T-helper 17 cell (primary cell): ENCODE measurements at places on chromosomes 1 and 21.

- DNase-seq = no peak
These were observed 215.4 kb downstream of the OLFM3 start for GRCh38 chr1:101781201-101781831.

GRCh38 chr1:27606708-27607238, 2.8 kb upstream of the AHDC1 start:
- no peak for DNase-seq

DNA sequence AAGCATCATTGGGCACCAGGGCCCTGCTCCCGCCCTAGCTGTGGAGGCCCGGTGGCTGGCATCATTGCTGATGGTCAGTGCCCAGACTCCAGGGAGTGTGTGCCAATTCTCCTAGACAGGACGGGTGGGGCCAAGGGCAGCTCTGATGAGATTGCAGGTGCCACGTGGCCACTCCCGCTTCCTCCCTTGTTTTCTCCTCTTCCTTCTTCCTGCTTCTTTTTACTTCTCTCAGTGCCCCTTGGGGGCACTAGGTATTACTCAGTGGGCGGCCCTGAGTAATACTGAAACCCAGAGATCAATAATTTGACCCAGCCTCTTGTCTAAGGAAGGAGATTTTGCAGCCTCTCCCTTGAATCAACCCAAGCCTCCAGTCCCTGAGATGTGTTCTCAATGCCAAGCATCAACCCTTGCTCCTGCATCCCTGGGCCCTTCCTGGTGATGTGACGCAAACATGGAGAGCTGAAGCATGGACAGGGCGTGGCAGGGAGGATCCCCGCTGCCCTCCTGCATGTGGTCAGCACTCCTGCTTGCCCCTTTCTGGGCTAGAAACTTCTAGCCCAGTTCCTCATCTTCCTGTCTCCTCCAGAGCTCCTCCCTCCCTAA, 32.4 kb downstream of the CDK18 start:
- DNase-seq = no peak

- no peak for DNase-seq
These were observed 40.5 kb downstream of the ATF3 start for GRCh38 chr1:212649020-212649419.

DNA sequence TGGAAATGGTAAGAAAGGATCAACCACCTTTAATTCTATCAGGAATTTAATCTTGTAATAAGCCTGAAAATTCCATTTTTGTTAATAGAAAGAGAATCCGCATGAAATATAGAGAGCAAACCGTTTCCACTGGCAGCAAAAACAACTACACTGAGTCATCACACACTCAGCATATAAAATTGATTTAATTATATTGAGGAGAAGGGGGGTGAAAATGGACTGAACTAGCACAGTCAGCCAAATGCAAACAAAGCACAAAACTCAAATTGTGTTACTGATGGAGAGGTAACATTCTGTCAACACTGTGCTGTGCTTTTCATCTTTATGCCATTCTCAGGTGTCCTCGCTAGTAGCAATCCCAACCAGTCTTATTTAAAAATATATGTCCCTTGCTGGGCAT, 1583.9 kb downstream of the MRPL39 start:
- no peak for DNase-seq

GRCh38 chr1:239058190-239058589, 328.2 kb upstream of the CHRM3 start:
- DNase-seq = no peak

GRCh38 chr21:29296446-29296845, 2.3 kb upstream of the BACH1 start:
- no peak for DNase-seq

- DNase-seq = no peak
These were observed 2.4 kb downstream of the DMRTA2 start for GRCh38 chr1:50420689-50421365.

DNA sequence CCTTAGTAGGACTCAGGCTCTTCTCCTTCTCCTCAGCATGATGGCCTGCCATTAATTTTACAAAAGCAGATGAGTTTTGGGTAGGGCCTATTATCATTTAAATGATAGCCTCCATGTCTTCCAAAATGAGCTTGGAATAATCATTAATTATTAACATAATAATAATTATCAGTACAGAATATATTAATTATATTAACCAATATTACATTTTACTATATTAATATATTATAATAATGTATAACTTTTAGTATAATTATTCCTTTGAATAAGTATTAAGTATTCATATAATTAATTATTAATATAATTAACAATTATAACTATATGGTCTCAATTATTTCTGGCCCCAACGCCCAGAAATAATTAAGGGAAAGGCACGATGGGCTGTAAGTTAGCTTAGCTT, 318.6 kb upstream of the ADGRL4 start:
- DNase-seq = no peak

DNA sequence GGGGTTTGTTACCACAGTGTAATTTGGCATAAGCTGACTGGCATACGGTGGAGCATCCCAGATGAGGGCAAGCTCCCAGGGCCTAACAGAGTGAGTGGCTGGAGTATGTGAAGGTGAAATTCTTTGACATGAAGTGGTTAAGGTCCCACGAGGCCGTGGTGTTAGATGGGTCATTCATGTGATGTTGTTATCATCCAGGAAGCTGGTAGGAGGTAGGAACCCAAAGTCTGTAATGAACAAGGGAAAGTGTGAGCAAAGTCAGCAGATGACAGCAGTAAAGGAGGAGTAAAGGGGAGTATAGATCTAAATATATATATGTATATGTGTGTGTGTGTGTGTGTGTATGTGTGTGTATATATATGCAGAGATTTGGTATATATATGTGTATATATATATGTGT, 47.6 kb downstream of the MDM4 start:
- no peak for DNase-seq

DNA sequence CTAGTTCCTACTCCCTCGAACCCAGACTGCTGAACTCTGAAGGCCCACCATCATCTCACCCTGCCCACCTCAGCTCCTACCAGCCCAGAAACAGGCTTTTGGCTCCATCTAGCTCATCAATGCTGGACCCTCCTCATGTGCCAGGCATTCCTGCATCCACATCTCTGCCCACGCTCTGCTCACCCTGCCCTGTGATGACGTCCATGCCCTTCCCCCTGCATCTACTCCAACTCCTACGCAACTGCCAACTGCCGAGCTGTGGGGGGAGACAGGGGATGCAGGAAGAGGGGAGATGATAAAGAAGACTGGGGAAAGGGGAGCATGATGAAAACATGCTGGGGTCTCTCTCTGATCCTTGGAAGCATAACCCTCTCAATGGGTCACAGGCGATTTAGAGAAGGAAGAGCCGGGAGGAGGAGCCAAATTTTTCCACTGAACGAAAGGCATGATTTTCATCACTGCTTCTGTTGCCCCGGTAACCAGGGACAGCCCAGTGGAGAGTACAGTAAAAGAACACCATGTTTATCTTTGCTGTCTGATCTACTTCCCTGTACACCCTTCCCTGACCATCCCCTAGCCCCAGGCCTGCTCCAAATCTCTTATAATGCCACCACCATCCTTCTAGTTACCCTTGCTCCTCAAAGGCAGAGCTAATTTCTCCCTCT, 44.3 kb downstream of the CD34 start:
- no peak for DNase-seq

DNA sequence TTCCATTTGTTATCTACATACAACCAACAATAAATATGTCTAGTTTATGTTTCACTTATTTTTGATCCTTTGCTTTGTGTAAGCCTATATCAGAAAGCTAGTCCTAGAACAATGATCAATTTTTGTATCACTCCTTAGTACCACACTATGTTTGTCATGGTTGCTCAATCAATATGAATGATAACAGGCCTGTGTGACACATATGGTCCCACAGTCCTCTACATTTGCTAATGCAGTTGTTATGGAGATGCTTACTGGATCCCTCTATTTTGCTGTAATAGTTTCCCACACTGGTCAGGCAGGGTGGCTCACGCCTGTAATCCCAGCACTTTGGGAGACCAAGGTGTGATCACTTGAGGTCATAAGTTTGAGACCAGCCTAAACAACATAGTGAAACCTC, 59.1 kb downstream of the ERO1B start:
- no peak for DNase-seq

DNA sequence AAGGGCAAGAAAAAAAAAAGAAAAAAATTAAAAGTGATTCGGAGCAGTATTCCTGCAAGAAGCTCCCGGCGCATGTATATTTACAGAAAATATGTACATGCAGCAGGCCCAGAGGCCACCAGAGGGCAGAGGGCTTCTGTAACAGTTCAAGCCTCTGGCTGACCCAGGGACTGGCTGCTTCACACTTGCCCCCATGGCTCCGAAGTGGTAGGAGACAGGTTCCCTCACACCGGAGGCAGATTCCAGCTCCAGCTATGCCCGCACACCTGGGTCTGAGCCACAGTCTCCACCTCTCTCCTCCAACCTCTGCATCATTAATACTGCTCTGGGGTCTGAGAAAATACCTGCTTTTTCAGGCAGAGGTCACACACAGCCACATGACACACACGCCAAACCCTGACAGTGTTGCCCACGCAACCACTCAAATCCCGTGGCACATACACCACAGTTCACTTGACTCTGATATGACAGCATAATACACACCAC, 2.2 kb upstream of the ARHGAP30 start:
- DNase-seq = peak; percentile 27

DNA sequence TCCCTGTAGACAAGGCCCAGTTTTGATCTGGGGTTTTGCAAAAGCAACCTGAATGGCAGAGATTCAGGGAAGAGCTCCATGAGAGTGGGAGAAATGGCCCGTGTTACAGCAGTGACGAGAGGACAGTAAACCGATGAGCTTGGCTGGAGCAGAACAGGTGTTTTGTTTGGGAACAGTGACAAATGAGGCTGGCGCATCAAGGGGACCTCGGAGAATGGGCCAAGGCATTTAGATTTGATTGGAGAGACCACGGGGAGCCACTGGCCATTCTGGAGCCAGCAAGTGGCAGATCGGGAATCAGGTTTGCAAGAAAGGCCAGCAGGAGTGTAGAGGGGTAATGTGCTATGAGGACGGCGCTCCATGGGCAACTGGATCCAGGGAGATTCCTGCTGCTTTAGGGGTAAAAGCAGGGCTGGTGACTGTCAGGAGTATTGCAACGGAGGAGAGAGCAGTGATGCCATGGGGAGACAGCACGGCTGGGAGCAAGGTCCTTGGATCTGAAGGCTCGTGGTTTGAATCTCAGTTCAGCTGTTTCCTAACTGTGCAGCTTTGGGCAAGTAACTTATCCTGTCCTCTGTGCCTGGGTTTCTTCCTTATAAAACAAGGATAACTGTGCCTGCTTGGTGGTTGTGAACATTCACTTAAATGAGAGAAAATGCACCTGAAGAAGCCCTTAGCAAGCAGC, 9.9 kb upstream of the KLHDC7A start:
- no peak for DNase-seq

- DNase-seq = no peak
These were observed 2.8 kb downstream of the NRIP1 start for GRCh38 chr21:15061747-15062605.

GRCh38 chr1:153190373-153190772, 12.9 kb upstream of the LELP1 start:
- DNase-seq = no peak

DNA sequence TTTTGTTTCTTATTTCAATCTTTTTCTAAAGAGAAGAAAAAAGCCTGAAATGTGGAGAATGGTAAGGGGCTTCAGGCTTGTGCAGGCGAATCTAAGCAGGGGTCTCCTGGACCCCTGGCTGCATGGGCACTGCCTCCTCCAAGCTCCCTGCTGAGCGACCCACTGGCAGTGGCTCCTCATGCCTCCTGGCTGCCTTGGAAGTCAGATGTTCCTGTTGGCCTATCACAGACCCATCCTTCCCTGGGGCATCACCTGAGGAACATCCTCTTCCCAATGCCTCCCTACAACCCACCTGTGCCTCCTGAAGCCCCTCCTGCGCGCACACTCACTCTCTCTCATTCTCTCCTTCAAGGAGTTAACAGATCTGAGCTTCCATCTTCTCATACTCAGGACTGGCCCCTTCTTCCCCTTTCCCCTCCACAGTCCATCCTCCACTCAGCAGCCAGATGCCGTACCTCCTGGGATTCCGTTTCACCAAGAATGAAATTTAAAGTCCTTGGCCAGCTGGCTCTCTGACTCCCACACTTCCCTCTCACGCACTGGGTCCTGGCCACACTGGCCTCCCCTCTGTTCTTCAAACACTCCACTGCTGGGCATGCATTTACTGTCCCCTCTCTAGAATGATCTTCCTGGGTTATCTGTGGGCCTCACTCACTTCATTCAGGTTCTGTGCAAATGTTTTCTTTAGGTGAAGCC, 41.7 kb downstream of the AZIN2 start:
- no peak for DNase-seq

GRCh38 chr1:219427989-219428388, 184.9 kb downstream of the ZC3H11B start:
- no peak for DNase-seq

GRCh38 chr1:109181085-109181806, 32.5 kb upstream of the SARS1 start:
- DNase-seq = no peak

- DNase-seq = no peak
These were observed 68.4 kb upstream of the PGBD5 start for GRCh38 chr1:230494514-230494913.

GRCh38 chr1:156480411-156481192, 20.0 kb downstream of the MEF2D start:
- DNase-seq = peak; percentile 77

DNA sequence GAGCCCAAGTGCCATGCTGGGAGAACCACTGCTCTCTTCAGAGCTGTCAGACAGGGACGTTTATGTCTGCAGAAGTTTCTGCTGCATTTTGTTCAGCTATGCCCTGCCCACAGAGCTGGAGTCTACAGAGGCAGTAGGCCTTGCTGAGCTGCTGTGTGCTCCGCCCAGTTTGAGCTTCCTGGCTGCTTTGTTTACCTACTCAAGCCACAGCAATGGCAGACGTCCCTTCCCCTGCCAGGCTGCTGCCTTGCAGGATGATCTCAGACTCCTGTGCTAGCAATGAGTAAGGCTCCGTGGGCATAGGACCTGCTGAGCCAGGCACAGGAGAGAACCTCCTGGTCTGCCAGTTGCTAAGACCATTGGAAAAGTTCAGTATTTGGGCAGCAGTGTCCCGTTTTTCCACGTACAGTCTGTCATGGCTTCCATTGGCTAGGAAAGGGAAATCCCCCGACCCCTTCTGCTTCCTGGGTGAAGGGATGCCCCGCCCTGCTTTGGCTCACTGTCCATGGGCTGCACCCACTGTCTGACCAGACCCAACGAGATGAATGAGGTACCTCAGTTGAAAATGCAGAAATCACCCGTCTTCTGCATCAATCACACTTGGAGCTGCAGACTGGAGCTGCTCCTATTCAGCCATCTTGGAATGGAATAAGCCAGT, 31.9 kb downstream of the CYP4B1 start:
- no peak for DNase-seq

- DNase-seq = no peak
These were observed 12.6 kb downstream of the RIMKLA start for GRCh38 chr1:42392967-42393848.
